Naive thymus-derived CD8-positive, alpha-beta T cell (primary cell): ENCODE measurements at places on chromosomes 11 and 22.

DNA sequence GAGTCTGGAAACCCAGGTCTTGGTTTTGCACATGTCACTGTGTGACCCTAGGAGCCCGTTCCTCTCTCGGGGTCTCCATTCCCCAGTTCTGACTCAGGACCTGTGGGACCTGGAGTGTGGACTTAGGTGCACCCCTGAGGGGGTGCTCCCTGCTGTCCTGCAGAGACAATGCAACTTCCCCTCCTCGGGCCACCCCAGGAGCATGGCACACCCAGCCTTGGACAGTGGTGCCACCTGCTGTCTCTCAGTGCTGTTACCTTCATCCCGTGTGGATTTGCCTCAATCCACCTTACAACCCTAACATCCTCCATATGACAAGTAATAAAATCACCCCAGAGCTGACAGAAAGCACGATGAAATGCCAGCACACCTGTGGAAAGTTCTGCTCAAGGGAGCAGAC, 27.5 kb upstream of the CRYBB3 start:
- DNase-seq: peak; percentile 12

DNA sequence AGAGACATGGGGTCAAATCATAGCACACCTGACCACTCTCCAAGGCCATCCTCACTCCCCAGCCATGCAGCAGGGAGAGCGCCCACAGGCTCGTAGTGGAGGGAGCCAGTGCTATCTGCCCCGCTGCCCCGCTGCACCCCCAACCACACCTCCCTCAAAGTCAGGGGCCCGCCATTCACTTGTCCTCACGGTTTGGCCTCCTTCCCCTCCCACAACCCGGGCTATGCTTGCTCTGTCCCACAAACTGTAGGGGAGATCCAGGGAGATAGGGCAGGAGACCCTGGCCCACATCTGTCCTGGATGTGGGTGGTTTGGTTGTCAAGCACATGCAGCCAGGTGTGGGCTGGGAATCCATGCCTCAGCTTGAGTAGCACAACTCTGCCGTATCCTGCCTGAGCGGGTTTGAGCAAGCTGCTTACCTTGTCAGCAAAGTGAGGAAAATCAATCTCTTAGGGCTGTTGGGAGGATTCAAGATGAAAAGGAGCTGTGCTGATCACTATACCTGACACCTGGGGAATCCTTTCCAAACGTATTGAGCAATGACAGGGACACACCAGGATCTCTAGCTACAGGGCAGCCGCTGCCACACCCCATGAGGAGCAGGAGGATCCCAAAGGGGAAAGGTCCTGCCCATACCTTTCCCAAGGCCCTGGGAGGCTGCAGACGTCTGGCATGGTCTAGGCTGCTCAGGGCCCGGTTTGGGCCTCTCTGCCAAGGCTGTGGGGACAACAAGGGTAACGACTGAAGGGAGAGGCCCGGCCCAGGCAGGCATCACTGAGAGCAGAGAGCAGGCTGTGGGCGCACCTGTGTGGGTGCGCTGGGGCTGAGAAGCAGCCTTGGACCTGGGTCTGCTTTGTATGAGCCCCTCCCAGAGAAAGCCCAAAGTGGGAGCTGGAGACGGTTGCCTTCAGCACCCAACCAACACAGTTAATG, 23.3 kb downstream of the KCNJ5 start:
- DNase-seq: no peak

- no peak for DNase-seq
Observed at GRCh38 chr11:104161751-104162450, 2.0 kb downstream of the PDGFD start.

GRCh38 chr11:80096736-80097135, 655.9 kb upstream of the TENM4 start:
- DNase-seq: no peak

GRCh38 chr11:59413646-59414045, 12.6 kb downstream of the OR5A2 start:
- DNase-seq: no peak

- no peak for DNase-seq
Observed at GRCh38 chr11:1102221-1102971, 27.7 kb downstream of the MUC2 start.
